ENCODE measurements at places on chromosomes 5 and 9.

DNA sequence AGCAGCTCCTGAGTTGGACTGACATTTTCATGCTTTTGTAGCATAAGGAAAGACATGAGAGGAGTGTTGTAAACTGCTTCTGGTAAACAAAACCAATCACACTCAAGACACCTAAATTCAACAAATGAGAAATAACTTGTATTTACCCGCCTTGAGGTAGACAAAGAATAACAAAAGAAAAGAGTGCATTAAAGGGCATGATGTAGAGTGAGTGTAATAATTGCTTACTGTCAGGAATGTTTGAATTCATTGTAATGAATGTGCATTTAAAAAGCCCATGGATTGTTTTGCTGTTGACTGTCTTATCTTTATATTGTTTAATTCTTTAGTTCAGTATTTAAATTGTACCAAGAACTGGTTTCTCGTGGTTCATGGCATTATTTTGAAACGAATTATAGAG, 61.8 kb downstream of the KDM4C start:
- no peak for DNase-seq

- peak; percentile 30 for DNase-seq
Observed at GRCh38 chr5:56466136-56466816, 233.1 kb upstream of the ANKRD55 start.

DNA sequence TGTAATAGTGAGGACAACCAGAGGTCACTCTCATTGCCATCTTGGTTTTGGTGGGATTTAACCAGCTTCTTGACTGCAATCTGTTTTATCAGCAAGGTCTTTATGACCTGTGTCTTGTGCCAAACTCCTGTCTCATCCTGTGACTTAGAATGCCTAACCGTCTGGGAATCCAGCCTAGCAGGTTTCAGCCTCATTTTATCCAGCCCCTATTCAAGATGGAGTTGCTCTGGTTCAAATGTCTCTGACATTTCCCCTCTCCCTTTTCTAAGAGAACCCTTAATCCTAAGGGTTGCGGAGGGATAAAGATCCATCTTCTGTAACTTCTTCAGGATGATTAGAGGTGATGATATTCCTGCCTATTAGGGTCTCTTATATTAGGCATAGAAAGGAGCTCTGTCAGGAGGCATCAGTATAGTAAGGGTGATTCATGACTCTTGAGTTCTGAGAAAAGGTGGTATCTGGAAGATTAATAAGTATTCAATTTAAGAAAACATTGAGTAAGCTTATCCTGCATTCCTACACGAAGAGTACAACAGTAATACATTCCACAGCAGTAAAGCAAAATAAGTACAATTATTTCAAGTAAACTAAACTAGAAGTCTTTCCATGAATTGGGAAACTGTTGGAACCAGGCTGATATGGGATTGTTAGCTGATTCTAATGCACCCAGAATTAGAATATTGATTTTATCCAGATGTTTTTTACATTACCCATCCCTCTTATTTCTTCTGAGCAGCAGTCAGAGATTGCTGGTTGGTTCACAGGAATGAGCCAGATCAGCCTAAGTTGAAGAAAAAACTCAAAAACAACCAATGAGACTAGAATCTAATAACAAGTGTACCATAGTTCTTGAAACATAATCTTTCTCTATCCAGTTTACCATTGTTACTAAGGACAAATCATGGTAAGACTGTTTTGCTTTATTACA, 39.9 kb downstream of the SHC3 start:
- no peak for DNase-seq

- no peak for DNase-seq
Observed at GRCh38 chr5:178883815-178884430, 11.8 kb upstream of the ZFP2 start.

- DNase-seq: no peak
Observed at GRCh38 chr9:93253633-93254032, 69.7 kb downstream of the WNK2 start.

- DNase-seq: peak; percentile 69
Observed at GRCh38 chr5:152246401-152246800, 158.7 kb downstream of the NMUR2 start.

DNA sequence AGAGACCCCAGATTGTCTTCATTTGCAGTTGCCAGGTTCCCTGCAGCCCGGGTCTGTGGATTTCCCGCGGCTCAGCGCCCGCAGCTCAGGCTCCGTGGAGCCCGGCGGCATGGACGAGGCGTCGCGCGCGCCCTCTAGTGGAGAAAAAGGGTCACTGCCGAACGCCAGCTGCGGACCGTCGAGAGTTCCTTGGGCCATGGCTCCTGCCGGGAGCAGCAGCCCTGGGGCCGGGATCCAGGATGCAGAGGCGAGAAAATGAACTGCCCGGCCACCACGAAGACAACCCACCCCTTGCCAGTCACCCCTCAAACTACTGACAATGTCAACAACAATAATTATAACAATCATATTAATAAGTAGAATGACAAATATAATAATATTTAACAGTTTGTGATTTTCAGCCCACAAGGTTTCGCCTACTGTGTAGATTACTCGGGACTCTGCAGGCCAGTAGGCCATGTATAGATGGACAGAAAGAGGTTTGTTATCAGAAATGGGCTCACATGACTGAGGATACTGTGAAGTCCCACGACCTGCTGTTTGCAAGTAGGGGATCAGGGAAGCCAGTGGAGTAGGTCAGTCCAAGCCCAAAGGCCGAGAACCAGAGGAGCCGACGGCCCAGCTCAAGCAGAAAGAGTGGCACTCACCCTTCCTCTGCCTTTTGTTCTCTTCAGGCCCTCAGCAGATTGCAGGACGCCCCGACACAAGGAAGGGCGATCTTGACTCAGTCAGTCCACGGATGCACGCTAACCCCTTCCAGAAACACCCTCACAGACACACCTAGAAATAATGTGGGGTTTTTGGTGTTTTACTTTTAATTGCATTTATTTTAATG, 43.1 kb downstream of the BOD1 start:
- DNase-seq: peak; percentile 65

DNA sequence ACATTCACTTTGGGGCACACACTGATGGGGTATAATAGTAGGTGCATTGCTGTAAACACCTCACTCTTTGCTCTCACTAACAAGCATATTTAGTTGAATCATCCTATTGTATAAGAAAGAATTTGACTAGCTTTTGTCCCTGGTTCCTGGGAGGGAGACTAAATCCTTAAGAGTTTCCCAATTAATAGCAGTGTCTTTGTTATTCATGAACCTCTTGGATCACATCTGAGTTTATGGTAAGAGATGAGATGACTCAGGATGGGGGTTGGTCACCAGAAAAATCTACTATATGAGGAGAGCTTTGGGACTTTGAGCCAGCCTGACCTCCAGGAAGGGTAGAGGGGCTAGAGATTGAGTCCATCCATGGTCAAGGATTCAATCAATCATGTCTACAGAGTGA, 56.8 kb downstream of the PUM3 start:
- no peak for DNase-seq

DNA sequence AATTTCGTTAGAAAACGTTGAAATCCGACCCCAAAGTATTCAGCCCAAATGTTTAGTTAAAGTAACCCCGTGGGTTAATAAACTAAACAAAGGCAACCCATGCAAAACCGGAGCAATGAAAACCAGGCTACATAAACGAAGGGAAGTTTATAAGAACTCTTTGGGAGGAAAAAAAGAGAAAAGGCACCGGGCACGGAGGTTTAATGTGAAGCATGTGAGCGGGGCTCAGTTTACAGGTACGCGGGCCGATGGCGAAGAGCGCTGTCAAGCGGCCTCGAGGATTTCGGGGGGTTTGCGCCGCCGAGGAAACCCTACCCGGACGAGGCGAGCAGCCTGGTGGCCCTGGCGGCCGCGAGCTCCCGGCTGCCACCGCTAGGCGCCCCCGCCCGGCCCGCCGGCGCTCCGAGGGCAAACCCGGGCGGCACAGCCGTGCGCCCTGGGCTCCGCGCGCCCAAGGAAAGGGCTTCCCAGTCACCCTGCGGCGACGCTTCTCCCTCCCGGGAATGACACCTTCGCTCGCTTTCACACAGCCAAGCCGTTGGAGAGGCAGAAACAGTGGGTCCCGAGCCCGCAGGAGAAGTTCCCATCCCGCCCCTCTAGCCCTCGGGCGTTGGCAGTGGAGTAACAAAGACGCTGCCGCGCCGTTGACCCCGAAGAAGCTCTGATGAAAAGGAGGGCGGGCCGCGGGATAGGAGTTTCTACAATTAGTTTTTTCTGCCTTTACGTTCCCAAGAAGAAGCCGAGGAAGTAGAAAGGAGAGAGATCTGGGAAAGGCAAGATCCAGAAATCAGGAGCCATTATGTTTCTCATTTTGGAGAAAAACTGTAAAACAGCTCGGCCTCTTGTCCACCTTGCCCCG, 126.0 kb downstream of the TMEM174 start:
- peak; percentile 69 for DNase-seq

DNA sequence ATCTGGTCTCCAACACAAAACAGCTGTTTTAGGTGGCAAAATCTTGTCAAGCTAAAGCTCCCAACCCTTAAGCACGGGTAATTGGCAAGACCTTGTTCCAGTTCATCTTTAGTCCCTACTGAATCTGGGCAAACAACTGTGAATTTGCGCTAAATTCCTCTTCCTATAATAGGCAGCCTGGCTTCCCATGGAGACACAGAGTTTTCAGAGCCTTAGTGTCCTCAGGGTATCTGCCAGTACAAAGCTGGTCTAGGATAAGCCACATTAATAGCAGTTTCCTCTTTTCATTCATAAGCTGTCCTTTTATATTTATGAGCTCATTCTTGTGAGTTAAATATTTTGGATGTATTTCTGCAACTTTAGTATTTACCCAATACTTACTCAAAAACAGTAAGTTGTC, 59.5 kb downstream of the FGF10 start:
- no peak for DNase-seq

DNA sequence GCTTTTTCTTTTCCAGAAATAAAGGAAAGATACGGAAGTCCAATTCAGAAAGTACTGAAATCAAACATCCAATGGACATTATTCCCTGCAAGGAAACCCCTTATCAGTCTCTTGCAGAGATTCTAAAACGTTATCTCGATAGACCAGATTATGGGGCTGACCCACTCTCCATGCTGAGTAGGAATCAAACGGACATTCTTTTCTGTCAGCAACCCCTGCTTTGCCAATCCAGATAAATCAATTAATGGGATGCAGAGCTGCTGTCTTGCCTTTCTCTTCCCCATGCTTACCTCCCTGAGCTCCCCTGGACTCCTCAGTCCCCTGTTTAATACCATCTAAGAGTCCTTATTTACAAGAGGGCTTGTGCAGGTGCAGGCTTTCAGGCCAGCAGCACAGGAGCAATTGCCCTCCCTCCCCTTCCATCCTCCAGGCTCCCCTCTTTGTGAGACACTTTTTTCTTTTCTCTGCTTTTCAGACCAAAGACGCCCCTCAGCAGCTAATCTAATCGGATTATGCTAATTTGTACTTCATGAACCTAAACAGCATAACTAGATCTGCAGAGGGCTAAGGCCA, 14.2 kb downstream of the TAL2 start:
- DNase-seq: peak; percentile 77

GRCh38 chr5:57687596-57687995, 205.0 kb upstream of the ACTBL2 start:
- no peak for DNase-seq

GRCh38 chr9:82363198-82363597, 374.6 kb downstream of the SPATA31D1 start:
- DNase-seq: peak; percentile 46

DNA sequence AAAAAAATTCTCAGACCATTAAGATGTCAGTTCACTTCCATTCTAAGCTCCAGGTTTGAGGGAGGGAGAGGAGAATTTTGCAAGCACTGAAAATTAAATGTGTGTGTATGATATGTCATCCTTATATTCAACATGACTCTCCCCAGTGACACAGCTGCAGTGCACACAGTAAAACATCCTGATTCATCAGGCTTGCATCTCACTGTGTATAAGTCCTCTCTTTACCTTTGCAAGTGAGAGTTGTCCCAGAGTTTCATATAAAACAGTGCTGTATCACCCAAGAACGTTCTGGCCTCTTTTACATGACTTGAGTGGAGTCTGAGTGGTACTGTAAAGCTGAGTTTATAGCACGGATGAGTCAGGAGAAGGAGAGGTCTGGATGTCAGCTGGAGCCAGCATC, 50.0 kb downstream of the DMRT2 start:
- no peak for DNase-seq

GRCh38 chr5:14229181-14229580, 86.0 kb downstream of the TRIO start:
- no peak for DNase-seq

DNA sequence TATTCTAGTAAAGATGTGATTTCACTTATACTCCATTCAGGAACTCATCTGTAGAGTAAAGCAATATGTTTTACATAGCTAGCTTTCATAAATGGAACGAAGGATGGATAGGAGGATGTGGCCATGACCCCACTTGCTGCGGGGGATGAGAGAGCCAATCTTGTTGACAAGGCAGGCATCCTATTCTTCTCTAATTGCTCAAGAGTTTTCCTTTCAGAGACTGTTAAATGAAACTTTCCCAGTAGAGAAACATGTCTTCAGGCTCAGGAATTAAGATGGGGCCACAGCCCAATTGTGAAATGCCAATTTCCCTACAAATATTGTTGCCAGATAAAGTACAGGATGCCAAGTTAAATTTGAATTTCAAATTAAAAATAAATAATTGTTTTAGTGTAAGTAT, 196.2 kb upstream of the TUT7 start:
- no peak for DNase-seq

DNA sequence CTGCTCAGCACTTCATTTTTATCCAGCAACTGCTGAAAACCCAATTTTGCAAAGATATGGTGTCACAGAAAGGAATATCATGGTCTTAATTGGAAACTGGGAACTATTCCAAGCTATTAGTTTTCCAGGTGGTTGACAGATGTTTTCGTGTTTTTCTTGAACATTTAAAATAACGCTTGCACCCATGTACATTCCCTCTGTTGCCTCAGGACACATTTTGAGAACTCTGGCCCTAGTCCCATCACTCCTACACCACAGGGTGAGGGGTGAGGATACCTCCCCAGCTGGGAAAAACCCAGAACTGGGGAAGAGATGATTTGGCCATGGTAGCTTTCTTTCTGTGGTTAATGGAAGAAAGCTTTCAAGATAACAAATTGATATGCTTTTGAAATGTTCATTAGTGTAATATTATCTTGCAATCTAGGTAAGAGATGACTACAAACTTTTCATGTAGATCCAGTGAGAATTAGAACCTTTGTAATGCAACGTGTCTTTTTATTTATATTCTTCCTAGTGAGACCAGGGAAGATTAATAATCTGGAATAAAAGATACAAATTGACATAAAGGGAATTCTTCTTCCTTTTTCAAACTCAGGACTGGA, 627.0 kb downstream of the RAB3C start:
- DNase-seq: no peak

DNA sequence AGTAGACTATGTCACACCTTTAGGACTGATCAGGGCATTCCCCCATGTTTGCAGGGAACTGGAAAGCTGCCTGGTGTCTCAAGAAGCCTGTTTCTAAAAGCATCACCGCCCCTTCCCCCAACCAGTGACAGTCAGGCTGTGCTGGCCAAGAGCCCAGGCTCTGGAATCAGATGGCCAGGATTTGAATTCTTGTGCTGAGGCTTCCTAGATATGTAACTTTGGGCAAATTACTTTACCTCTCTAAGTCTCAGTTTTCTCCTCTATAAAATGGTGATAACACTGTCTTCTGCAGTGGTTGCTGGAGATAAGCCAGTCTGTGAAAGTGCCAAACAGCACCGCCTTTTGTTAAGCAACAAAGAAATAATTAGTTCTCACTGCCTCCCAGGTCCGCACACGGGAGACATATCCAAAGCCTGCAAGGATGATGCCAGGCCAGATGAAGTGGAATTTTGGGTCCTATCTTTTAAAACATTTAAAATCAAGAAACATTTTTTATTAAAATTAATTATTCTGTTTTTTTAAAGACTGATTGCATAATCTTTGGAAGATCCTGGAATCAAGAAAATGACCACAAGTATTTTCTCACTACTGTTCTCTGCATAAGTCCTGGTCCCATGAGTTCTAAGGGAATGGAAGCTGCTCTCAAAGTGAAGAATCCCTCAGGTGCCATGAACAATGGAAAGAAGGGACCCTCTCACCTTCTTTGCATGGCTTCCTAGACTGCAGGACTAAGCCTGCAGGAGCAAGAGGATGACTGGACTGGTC, 13.9 kb downstream of the SLC31A2 start:
- DNase-seq: peak; percentile 30
